ENCODE measurements at places on chromosomes 7 and 10.

DNA sequence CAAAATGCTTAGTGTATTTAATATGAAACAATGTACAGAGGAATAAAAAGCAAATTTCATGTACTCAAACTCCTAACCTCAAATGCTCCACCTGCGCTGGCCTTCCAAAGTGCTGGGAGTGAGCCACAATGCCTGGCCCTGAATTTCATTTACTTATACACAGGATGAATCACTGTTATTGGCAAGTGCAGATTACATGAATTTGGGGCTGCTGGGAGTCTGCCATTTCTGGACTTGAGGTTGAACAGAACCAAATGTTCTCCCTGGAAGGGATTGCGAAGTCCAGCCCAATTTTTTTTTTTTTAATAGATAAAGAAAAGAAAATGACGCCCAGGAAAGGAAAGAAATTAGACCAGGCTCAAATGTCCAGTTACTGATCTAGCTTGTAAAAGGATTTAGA lies 6.8 kb upstream of the CSTF2T start:
- no peak for DNase-seq

DNA sequence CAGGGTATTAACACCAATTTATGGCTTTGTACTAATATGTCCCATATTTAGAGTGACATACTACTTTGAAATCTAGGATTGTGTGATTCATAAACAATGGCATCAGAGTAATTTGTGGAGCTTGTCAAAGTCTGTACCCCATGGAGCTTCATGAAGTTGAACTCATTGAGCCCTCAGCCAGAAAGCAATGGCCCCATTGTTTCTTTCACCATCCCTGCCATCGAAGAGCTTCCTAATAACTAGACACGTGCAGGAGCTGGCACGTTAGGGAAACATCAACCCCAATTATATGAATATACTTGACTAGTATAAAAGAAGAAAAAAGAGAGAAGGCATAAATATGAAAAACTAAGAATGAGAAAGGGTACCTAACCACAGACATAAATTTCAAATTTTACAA lies 206.6 kb downstream of the CXCL12 start:
- DNase-seq = no peak

DNA sequence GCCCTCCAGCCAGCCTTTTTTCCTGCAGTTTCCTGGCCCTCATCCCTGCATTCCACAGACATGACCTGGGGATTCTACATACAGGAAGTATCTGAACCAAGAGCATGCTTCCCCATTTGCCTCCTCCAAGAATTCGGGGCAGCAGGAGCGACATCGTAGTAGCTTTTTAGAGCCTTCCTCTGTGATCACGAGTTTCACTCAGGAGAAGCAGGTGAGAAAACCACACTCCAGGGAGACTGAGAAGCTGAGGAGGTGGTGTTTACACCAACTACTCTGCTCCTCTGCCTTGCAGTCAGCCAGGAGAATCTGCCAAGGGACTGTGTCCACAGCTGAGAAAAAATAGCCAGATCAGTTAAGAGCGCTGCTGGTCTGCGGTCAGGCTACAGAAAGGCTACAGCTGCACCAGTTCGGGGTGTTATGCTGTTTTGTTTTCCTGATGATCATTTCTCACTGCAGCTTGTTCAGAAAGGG lies 54.1 kb downstream of the HSPA12A start:
- DNase-seq = no peak

DNA sequence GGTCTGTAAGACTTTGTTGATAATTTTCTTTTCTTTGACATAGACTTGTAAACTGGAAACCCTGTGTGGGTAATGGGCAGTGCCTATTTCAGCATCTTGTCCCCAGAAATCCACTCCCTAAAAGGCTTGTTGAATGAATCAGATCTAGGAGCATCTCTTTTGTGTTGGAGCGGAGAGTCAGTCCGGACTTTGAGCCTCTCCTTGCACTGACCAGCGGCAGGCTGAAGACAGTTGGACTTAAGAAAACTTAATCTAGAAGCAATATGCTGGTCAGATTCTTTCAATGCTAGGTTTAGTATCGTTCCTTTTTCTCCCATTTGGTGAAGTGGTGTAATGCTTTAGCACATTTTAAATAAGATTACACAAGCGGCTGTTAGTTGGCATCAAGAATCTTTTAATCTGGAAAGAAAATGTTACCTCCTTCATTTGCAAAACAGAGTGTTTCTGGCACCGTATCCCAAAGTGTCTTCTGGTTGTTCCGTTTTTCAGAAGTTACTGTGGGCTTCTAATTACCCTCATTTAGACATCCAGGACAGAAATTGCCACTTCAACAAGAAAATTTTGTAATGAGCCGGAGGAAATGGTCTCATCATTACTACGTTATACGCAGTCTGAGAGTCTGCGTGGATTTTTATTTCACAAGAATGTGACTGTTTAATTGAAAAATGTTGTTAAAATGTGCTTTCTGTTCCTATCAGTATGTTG lies 74.7 kb downstream of the CUX1 start:
- no peak for DNase-seq

DNA sequence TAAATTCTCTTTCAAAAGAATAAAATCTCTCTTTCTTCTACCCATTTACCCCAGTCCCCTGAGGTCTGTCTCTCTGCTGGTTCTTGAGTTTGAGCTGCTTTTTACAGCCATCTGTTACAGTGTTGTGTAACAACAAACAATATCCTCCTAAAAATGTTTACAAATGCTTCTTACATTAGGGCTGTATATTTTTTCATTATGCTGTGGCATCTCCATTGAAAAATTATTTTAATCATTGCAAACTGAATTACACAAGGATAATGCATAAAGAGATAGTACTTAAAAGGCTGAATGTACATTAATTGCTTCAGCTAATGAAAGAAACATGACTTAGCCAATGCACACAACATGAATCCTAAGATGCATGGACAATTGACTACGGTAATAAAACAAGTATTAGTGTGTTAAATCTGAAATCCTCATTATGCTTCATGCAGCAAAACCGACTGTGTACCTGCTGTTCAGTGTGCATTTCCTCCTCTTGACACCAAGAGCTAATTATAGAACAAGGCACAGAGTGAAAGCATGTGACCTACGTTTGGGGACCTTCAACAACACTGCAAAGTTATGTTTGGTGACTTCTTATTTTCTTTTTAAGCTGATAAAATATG lies 181.7 kb upstream of the RHOBTB1 start:
- DNase-seq = no peak

Measured in stimulated activated CD8-positive, alpha-beta memory T cell treated with anti-CD3 and anti-CD28 coated beads, Interleukin-7, amount 100 ng/mL, for 1 hour (primary cell).